ENCODE measurements at places on chromosomes 6 and 20. TPM values are rescaled to one million over a fixed set of nuclear protein-coding genes. Genes with fewer than 3 reads are reported as not detected.

The SYTL3 gene
- 36.9 TPM for total RNA-seq

The MAFB gene
- 0.05 TPM for total RNA-seq

The SIRPB1 gene
- total RNA-seq, result 2.0 TPM

The OSTM1 gene
- 22.1 TPM for total RNA-seq

The CCDC170 gene
- total RNA-seq, result not detected

The CCM2L gene
- not detected for total RNA-seq

The TRAM2 gene
- 13.9 TPM for total RNA-seq

The TNF gene
- 45.8 TPM for total RNA-seq

The KHDRBS2 gene
- not detected for total RNA-seq

The PLA2G7 gene
- total RNA-seq, result not detected

The LHFPL5 gene
- not detected for total RNA-seq

The SH3BGRL2 gene
- 0.11 TPM for total RNA-seq

The NRSN2 gene
- total RNA-seq, result 4.0 TPM

The ACSS1 gene
- total RNA-seq, result 34.5 TPM

The OLIG3 gene
- not detected for total RNA-seq

All from T-helper 2 cell treated with Interferon-gamma antibody and Interleukin-4, amounts not matched to agents 100 ng/mL and 5 ng/mL, for 36 hours (primary cell).